EH (cell line): ENCODE measurements at places on chromosomes 7 and 10.

DNA sequence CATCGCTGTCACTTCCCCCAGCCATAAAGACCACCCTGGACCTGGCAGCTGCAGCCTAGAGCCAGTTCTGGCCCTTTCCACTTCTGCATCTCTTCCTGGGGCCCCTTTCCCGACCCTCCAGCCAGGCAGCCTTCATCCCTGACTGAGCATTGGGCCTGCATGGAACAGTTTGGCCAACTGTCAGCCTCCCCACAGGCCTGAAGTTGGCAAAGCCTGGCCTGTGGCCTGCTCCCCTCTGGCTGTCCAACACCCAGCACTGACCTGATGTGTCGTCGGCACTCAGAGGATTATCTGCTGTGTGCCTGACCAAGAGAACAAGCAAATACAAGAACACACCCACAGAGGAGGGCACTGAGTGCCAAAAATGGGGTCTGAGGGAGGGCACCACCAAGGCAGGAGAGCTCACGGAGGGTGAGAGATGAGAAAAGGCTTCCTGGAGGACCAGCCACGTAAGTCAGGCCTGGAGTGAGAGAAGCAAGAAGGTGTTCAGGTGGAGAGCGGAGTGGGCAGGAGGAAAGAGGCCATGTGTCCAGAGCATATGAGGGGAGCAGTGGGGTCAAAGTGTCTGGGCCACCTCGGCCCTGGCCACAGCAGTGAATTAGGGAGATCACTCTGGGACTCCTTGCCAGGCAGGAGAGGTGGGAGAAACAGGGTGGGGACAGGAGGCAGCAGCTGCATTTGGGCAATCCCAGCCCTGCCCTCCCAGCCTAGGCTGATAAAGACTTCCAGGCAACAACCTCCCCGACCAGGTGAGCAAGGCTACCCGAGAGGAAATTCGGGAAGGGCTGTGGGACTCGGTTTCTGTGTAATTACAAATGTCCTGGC is 4.5 kb downstream of the GPRIN2 start:
- DNase-seq = no peak

DNA sequence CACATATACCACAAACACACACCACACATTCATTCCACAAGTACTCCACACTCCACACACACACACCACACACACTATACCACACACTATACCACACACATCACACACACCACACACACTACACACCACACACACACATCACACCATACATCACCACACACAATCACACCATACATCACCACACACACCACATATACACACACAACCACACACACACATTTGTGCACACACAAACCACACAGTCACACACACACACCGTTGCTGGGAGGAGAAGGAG is 112.8 kb downstream of the PTPN20 start:
- DNase-seq = no peak

DNA sequence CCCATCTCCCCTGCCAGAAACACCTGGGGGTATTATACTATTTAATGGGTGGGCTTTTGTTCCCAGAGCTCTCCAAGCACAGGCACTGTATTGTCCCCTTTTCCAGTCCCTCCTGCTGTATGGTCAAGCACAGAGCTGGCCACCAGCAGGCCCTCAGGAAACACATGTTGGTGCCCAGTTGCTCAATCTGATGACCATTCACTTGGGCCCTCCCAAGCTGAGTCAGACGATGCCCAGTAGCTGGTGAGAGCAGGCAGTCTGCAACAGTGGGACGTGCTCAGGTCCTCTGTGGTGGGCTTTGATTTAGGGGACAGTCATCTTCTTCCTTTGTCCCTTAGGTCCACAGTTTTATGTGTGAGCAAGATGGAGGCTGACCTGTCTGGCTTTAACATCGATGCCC is 11.8 kb downstream of the SFXN2 start:
- DNase-seq = peak; percentile 48

- peak; percentile 25 for DNase-seq
Measured at GRCh38 chr10:33697016-33697415, 362.5 kb upstream of the NRP1 start.

GRCh38 chr10:97494863-97495506 is 3.2 kb downstream of the MMS19 start:
- no peak for DNase-seq

- DNase-seq = peak; percentile 62
Measured at GRCh38 chr7:105776986-105777910, 99.2 kb downstream of the ATXN7L1 start.

DNA sequence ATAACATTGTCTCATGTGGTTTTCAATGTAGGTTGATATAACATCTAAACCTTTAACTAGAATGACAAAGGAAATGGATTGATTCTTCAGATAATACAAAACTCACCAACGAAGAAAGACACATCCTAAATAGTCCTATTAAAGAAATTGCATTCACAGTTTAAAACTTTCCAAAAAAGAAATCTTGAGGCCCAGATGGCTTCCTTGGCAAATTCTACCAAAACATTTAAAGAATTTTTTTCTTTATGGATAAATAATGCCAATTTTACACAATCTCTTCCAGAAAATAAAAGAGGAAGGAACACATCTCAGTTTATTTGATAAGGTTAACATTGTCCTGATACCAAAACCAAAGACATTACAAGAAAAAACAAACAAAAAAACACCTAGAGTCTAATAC is 349.5 kb downstream of the CALN1 start:
- no peak for DNase-seq

- DNase-seq = peak; percentile 50
Measured at GRCh38 chr7:92092210-92092609, 42.1 kb downstream of the CYP51A1 start.

DNA sequence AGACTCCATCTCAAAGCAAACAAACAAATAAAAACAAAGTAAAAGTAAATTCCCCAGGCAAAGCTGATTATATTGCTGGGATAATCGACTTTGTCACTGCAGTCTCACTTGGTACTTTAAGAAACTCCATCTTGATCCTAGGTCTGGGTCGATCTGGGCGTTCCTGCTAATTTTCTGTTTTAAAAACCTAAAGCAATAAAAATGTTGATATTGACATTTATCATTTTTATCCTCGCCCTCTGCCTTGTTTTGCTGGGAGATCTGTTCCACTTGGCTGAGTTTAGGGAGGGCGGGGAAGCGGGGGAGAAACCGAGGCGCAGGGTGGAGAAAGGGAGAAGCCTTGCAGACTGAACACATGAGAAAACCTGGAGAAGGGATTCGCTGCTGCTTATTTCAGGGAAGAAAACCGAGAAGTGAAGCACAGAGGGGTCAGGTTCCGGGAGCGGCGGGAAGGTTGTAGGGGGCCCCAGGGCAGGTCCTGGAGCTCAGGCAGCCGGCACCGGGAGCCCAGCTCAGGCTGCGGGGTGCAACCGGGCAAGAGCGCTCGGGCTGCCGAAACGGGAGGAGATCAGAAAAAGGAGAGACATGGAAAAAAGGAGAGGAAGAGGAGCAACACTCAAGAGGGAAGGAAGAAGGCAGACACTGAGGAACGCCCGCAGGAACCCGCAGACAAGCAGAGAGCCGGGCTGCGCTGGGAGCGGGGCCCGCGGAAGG is 27.3 kb upstream of the KMT2C start:
- peak; percentile 64 for DNase-seq

DNA sequence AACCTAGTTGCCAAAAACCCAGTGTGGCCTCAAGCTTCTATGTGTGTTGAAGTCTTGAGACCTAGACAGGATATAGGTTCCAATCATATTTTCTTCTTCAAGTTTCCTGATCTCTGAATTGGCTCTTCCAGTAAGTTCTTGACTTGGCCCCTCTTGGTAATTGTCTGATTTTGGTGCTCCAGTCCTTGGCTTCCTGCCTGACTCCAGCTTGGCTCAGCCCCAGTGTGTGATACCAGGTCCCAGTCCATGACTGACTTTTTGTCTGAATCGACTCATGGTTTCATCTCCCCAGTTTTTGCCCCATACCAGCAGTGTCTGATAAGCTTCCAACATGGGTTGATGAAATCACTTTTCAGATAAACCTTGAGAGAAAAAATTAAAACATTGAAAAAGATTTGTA is 72.3 kb downstream of the FAS start:
- DNase-seq = no peak

GRCh38 chr7:150918378-150918777 is 59.7 kb downstream of the KCNH2 start:
- no peak for DNase-seq

DNA sequence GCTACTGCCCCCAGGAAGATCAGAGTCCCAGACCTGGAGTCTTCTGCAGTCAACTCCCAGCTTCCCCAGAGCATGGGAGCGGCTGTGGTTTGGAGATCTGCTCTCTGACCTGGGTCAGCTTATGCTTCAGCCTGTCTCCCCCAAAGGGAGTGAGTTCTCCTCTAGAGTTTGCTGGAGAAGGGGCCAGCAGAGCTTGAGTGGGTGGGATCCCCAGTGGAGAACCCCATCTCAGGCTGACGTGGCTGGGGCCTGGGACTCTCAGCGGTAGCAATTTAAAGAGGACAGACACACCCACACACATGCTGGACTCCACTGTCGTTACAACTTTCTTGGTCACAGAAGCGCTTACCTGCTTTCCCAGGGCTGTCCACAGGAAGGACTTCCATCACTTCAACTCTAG is 6.3 kb downstream of the UNC5B start:
- no peak for DNase-seq

GRCh38 chr10:102767428-102768160 is 23.8 kb downstream of the WBP1L start:
- no peak for DNase-seq

- peak; percentile 49 for DNase-seq
Measured at GRCh38 chr10:76311752-76312636, 880.6 kb downstream of the LRMDA start.

GRCh38 chr10:124092250-124092859 is 1.0 kb downstream of the CHST15 start:
- peak; percentile 25 for DNase-seq

DNA sequence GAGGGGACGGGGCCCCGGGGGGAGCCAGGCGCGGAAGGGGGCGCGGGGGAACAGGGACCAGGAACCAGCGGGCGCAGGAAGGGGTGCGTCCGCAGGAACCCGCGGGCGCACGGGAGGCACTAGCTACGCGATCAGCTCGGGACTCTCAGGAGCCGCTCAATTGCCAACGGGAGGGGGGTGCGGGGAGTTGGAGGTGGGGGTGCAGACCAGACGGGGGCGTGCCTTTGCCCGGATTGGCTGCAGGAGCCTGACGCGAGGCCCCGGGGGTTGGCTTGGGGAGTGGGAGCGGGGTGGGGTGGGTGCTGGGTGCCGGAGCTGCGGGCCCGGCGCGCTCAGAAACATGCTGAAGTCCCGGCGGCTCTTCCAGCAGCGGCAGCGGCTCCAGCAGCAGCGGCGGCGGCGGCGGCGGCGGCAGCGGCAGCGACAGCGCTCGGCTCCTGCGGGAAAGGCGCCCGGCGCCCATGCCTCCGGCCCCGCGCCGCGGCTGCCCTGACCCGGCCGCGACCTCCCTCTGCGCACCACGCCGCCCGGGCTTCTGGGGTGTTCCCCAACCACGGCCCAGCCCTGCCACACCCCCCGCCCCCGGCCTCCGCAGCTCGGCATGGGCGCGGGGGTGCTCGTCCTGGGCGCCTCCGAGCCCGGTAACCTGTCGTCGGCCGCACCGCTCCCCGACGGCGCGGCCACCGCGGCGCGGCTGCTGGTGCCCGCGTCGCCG is at the start of gene ADRB1:
ADRB1 (plus strand) TSS at position 335 of the 715 bp plus-strand sequence; CDS start at position 602, 267 bp downstream.
- peak; percentile 54 for DNase-seq

DNA sequence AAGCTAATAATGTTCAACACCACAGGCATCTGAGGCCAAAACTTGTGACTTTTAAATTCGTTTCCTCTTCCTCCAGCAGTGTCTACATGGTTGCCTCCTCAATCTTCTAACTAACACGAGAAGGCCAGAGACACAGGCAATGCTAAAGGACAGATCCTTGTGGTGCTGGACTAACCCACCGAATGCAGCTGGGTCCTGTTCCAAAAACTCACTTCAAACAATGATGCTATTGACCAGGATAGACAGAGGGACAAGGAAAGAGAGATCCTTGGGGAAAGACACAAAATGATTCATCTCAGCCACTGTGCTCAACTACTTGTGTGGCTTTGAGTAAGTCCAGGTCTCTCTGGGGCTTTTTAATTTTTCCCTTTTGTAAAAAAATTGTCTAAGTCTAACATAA is 107.6 kb downstream of the KCNMA1 start:
- no peak for DNase-seq

DNA sequence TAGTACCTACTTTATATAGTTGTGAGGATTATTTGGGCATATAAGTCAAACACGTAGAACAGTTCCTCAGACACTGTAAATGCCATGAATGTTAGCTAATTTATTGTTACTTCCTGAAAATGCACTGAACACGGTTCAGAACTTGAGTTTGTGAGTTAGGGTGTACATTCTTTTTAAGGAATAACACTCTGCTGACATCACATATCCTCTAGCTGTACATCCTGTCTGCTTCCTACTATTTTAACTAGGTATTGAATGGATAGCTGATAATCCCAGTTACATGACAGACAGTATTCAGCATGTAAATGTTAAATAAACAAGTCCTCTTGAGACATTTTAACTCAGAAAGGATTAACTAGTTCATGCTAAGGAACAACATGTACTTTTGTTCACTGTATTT is 16.0 kb downstream of the SAMD8 start:
- peak; percentile 74 for DNase-seq

GRCh38 chr7:88167223-88167622 is 52.6 kb downstream of the SRI start:
- no peak for DNase-seq

DNA sequence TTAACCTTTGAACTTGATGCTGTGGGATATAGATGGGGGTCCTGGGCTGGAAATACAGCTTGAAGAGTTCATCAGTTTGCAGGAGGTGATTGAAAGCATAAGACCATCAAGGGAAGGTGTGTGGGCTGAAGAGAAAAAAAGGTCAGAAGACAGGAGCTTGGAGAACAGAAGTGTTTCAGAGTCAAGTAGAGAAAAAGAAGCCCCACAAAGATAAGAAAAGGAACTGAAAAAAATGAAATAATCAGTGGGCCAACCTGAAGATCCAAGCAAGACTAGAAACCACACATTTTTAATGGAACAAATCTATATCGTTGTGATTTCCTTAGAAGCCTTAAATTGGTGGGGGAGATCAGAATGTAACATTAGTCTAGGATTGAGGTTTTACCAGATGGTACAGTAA is 22.5 kb downstream of the ZEB1 start:
- no peak for DNase-seq

DNA sequence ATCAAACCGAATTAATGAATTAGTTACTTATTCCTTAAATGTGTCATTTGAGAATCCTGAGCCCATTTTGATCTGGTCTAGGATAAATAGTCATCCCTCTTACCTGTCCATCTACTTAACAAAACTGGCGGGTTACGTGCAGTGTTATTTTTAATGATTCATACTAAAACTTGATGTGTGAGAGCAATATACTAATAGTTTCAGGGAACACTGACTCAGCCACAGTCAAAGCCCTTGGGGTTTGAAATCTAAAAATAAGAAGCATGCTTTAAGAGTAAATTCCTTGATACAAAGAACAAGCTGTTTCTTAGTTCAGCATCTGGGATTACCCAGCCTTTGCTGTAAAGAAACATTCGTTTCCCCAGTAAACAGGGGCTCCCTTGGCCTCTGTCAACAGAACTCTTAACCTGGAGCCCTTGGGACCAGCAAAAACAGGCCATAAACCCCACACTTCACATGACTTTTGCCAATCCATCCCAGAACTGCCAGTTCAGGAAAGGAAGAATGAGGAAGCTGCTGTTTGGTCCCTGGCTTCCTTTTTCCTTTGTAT is 370.6 kb upstream of the IGFBP3 start:
- peak; percentile 87 for DNase-seq
